ENCODE measurements at places on chromosomes 3 and 15. TPM values are rescaled to one million over a fixed set of nuclear protein-coding genes. Genes with fewer than 3 reads are reported as not detected.

DNA sequence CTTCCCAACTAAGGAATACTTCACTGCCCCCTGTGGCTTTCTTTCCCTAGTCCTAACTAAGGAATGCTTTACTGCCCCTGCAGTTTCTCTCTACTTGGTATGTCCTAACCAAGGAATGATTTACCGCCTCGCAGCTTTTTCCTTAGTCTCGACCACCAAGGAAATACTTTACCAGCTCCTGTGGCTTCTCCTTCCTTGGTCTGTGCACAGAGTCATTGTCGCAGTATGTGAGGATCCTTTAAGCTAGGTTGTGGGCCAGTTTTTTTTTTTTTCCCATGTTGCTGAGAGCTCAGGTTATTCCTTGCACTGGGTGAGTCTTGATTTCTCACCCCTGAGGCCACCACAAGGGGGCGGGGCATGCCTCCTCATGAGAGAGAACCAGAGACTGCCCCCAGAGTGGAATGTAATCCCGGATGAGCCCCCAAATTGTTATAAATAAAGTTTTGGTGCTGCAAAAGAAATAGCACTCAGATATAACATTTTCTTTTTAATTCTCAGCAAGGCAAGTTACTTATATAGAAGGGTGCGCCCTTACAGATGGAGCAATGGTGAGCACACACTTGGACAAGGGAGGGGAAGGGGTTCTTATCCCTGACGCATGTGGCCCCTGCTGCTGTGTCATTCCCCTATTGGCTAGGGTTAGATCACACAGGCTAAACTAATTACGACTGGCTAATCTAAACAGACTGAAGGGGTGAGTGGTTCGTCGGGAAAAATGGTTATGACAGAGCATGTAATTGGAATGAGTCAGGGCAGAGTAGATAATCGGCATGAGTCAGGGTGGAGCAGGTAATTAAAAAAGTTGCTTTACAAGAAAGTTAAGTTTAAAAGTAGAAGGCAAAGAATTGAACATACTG is 27.0 kb downstream of the NDUFB4 start:
- DNase-seq = no peak

The ZNF35 gene
- 4.1 TPM for total RNA-seq

DNA sequence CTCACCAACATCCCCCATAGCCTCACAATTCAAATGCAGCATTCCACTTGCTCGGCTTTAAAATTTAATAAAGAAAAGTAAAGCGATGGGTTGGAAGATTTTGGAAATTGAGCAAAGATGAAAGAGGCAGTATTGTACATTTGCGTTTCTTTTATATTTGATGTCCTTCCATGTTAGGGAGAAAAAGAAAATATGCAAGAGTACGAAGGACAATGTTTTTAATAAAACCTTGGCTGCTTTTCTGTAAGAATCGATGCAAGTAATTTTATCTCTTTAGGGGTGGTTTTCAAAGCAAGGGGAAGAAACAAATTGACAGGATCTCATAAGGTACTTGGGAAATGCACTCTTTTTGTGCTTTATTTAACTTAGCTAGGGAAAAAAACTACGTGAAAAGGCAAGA is 61.8 kb upstream of the TSC22D2 start:
- no peak for DNase-seq

The GCSAM gene
- total RNA-seq = 0.91 TPM

The TMC3 gene
- not detected for total RNA-seq

- DNase-seq = no peak
Observed at GRCh38 chr3:96852849-96853248, 38.5 kb downstream of the EPHA6 start.

The XCR1 gene
- 0.38 TPM for total RNA-seq

The VGLL3 gene
- 12.7 TPM for total RNA-seq

- DNase-seq = no peak
Observed at GRCh38 chr3:15845475-15845874, 47.7 kb upstream of the ANKRD28 start.

The CALML4 gene
- 2.6 TPM for total RNA-seq

DNA sequence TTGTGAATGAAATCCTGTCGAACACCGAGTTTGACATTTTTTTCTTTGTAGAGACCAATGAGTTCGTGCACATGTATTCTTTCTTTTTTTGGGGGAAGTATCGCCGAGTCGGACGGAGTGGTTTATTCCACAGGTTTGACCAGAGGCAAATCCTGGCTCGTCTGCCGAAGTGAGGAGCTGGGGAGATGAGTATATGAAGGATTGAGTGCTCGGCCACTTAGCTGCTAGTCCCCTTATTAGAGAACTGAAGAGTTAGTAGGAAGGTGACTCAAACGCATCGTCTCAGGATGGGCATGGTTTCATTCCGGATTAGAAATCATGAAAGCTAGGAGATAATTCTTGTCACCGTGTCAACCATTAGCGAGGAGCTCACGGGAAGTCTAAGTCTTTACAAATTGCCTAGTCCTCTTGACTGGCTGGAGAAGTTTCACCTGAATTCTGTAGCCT is 154.7 kb upstream of the GOLIM4 start:
- DNase-seq = no peak

DNA sequence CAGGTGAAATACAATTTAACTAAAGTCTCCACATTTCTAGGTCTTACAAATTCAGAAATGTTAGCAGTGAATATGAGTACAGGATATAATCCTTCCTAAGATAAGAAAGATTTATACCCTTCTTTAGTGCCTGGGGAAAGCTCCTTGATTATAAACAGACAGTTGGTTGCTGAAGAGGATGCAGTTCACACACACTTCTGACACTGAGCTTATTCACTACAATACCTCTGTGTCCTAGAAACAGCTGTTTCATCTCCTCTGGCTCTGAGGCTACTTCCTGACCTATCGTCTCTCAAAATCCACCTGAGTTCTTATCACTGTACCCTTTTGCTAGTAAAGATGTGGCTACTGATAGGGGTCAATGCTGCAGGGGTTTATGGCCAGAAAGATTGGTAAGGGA is 57.1 kb downstream of the TP63 start:
- DNase-seq = no peak

- DNase-seq = no peak
Observed at GRCh38 chr3:195403841-195404408, 38.9 kb downstream of the ACAP2 start.

DNA sequence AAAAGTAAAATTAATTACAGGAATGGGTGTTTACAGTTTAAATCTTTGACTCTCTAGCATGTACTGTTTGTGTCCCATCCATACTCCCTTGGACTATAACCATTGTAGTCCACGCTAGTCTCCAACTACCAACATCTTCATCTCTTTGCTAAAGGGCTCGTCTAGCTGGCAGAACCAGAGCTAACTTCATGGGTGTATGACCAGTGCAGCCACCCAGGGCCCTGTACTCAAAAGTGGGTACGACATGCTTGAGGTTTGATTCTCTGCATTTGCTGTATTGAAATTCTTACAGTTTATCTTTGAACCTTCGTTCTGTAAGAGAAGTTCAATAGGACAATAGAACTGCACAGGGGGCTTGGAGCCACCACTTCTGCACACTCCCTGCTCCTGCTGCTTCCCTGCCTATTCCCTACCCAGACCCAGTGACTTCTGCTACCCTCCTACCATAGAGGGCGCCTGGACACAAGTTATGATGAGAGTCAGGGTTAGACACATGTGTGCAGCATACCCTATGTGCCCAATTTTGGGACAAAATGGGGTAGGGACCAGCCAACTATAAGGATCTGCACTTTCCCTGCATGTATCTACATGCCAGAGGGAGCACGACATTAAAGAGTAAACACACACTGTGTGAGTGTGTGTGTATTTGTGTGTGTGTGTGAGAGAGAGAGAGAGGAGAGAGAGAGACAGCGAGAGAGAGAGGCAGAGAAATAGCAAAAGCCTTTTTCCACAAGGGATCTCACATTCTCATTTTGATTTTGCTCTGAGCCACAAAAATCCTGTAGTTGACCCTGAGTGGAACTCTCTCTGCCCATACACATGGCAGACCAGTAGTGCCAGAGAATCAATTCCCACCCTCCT is 59.0 kb upstream of the NECTIN3 start:
- no peak for DNase-seq

- no peak for DNase-seq
Observed at GRCh38 chr3:10192953-10193691, 28.4 kb downstream of the IRAK2 start.

The SPTSSB gene
- 113 TPM for total RNA-seq

The CA12 gene
- total RNA-seq = 220 TPM

DNA sequence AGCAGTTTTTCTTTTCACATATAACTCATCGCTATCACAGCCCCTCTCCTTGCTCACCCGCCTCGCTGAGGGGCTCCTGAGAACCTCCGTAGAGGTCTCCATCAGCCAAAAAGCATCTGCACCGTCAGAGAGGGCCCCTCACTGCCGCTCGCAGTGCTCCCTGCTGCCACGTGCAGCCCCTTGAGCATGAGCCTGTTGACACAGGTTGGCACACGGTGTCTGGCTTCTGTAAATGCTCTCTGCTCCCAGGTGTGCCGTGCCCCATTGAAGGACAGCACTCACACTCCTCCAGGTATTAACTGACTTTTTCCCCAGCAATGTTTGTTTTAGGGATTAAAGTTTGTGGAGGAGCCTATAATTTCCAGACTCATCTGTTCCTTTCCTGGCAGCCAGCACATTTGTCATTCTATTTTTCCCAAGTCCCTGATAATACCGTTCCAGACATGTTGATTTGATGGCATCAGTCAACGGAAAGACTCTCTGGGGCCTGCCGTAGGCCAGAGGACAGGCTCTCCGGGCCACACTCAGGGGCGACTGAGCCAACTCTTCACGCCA is 2.1 kb upstream of the FURIN start:
- DNase-seq = no peak

DNA sequence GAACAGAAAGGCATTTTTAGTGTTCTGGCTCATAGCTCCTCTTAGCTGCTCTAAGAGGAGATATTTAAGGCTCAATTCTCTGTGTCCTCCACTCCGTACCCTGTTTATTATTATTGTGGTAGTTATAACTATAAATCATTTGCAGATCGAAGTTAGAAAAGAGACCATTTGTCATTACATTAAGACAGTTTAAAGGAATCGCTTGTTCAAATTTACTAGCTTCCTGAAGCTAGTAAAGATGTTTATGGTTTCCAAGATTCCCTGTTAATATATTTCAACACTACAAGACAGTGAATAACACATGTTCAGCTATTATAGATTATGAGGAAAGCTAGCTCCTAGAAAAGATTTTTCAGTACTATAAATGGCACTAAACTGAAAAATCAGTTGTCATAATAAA is 12.6 kb downstream of the ATXN7 start:
- no peak for DNase-seq

The CFAP44 gene
- 3.4 TPM for total RNA-seq

The CADPS gene
- not detected for total RNA-seq

The EPHA6 gene
- total RNA-seq = not detected

DNA sequence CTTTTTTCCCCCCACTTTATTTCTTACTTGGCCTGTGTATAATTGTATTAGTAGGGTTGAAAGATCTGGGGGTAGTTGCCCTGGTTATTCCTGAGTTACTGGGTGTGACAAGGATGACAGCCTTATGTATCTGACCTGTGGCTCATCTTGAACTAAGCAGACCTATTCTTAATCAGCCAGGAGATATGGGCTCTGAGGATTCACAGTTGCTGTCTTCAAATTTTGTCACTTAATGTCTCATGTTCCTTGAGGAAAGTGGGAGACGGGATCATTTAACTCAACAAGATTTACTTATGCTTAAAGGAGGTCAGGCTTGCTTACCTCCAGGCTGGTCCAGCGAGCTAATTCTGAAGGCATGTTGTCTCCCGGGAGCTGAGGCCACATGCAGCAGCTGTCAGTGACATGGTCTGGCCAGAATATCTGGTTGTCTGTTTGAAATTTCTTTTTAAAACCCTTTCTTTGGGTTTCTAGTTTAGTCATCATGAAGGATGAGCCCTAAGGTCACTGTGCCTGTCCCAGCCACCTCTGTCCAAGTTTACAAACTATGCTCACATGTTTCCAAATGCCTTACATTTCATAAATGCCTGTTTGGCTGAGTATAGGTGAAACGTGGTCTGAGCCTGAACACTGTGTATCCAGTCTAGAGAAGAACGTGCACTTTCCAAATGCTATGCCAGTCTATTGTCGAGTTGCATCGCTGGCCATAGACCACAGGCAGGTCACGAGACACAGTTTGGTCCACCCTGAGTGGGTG is 26.8 kb downstream of the LRTM1 start:
- DNase-seq = no peak

DNA sequence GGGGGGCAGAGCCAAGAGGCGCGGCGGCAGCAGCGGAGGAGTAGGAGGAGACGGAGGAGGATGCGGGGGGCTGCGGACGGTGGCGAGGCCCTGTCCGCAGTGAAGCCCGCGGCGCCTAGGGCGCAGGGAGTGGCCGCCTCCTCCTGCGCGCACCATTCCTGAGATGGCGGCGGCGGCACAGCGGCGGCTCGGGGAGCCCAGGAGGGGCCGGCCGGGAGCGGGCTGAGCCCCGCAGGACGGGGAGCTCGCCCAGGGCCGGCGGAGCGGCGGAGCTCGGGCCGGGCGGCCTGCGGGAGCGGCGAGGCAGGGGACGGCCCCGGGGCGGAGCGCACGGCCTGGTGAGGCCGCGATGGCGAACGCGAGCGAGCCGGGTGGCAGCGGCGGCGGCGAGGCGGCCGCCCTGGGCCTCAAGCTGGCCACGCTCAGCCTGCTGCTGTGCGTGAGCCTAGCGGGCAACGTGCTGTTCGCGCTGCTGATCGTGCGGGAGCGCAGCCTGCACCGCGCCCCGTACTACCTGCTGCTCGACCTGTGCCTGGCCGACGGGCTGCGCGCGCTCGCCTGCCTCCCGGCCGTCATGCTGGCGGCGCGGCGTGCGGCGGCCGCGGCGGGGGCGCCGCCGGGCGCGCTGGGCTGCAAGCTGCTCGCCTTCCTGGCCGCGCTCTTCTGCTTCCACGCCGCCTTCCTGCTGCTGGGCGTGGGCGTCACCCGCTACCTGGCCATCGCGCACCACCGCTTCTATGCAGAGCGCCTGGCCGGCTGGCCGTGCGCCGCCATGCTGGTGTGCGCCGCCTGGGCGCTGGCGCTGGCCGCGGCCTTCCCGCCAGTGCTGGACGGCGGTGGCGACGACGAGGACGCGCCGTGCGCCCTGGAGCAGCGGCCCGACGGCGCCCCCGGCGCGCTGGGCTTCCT is at the start of gene GPR27:
Gene GPR27 (plus strand): TSS at position 155 of the 909 bp plus-strand sequence. CDS start 195 bp downstream, at position 350.
- DNase-seq = no peak

- no peak for DNase-seq
Observed at GRCh38 chr3:123641505-123641904, 56.7 kb upstream of the HACD2 start.

DNA sequence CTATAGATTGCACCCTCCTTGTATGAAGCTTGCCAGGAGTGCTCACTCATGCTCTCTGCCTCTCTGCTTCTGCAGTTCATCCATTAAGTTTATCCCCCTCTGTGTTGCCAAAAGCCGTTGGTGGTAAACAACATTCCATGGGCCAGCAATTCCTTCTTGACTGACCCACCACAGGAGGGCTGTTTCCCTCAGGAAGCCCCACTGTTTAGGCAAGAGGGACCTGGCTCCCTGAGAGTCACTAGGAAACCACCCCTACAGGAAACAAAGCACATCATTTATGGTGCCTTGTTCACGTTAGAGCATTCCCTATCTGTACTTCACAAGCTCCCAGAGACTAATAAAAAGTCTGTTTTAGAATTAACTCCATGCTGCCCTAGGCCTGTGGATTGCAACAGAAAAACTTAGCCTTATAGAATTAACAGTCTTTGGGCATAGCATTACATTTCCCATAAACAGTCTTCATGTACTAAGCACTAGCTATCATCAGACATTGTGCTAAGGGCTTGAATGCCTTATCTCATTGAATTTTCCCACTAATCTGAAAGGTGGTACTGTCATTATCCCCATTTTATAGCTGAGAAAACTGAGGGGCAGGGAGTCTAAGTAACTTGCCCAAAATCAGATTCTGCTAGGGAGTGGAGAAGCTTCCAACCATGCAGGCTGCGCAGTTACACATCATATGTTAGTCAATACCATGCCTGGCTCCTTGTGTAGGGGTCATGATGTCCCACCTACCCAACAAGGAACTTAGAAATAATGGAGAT is 149.9 kb downstream of the SHQ1 start:
- no peak for DNase-seq

The EPHB1 gene
- total RNA-seq = 14.2 TPM
